Activated T-helper 9 cell treated with anti-CD3 and anti-CD28 coated beads, Interleukin-2, amount 50 U/mL, for 16 hours (primary cell): ENCODE measurements at places on chromosomes 3 and 15.

DNA sequence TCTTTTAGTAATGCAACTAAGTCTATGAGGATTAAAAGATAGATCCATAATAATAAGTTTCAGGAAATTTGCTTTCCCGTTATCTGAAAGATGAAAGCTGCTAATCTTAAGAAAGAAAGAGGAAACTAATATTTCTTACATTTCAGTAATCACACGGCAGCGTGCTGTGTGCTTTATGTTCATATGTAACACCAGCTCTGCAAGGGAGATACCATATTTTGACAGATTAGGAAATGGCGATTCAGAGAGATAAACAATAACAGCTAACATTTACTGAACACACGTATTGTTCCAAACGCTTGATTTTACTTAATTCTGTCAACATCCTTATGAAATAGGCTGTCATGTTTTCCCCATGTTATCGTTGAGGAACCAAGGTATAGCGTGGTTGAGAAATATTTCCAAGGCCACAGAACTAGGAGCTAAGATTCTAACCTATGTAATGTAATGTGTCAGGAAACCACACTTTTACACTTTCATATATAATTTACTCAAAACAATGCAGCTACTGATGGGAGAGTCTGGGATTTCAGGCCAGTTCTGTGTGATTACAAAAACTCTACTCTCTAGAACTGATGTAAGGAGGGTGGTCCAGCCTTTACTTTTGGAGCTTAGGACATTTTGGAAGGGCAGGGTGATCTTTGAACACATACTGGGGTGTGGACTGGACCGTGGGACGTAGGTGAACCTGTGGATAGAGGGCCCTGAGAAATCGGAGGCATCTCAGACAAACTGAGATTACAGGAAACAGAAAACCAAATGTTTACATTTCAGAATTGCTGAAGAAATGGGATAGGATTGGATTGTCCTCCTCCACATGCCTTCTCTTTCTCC, 100.6 kb downstream of the IL1RAP start:
- no peak for DNase-seq

- peak; percentile 37 for DNase-seq
These were observed at the start of gene BCL2A1 for GRCh38 chr15:79970624-79971434. TSS of gene BCL2A1 (minus strand) at chr15:79971196. CDS start at chr15:79971119, 77 bp downstream.

DNA sequence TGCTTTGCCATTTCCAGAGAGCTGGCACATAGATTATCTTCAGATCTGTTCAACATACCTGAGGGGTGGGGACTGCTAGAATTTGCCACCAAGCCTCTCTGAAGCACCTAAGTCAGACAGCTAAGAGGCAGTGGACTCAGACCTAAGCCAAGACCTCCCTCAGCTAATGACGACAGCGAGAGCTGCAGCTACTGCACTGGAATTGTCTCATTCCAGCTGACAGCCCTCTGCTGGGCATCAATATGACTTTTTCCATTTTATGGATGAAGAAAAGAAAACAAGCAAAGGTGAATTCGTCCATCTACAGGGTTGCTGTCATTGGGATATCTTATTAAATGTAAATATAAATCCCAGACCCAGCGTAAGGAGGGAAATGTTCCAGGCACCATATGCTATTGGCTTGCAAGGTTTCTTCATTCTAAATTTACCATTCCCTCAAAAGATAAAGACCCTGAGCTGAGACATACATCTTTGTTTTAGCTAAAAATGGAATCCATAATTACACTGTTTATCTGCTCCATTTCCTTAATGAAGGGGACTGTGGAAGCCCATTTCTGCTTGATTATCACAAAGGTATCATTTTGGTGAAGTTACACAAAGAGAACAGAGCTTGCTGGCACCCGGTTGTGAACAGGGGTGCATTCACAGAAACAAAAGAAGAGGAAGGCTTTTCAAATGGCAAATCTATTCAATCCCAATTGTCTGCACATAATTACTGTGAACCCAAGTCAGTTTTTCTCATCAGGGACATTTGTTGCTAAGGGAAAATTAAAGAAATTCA, 85.5 kb upstream of the LRTM1 start:
- no peak for DNase-seq

GRCh38 chr3:147422601-147423536, 13.7 kb downstream of the ZIC1 start:
- DNase-seq = no peak

DNA sequence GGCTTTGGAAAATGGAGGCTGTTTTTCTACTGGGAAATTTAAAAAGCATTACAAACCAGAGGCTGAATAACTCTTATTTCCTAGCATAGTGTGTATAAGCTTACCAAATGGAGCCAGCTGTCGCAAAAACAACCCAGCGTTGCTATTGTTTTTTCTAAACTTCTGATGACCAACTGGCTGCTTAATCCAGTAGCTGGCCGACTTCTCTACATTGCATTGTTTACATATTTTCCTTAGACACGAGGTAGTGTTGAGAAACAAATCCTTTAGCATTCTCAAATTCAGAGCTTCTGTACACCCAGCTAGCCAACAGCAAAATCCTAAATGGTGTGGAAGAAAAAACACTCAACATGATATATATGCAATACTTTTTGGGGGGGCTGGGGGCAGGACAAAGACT, 161.0 kb upstream of the ADAMTS9 start:
- DNase-seq = no peak

DNA sequence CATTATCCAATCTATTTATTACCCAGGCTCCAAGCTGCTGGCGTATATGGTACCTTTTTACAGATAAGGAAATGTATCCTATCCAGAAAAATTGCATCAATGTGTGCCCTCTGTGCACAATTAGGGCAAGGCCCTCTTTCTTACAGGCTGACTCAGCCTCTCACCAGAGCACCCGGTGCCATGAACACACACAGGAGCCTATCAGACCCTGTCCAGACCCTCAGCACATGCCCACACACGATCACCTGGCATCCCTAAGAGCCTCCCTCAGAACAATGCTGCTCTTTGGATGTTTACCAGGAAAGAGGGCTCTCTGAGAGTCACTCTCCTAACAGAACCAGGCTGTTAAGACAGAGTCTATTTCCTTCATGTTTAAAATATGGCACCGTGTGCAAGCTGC, 460.0 kb upstream of the TBL1XR1 start:
- DNase-seq = no peak

- DNase-seq = no peak
These were observed 5.0 kb downstream of the BCL2A1 start for GRCh38 chr15:79965846-79966630.

DNA sequence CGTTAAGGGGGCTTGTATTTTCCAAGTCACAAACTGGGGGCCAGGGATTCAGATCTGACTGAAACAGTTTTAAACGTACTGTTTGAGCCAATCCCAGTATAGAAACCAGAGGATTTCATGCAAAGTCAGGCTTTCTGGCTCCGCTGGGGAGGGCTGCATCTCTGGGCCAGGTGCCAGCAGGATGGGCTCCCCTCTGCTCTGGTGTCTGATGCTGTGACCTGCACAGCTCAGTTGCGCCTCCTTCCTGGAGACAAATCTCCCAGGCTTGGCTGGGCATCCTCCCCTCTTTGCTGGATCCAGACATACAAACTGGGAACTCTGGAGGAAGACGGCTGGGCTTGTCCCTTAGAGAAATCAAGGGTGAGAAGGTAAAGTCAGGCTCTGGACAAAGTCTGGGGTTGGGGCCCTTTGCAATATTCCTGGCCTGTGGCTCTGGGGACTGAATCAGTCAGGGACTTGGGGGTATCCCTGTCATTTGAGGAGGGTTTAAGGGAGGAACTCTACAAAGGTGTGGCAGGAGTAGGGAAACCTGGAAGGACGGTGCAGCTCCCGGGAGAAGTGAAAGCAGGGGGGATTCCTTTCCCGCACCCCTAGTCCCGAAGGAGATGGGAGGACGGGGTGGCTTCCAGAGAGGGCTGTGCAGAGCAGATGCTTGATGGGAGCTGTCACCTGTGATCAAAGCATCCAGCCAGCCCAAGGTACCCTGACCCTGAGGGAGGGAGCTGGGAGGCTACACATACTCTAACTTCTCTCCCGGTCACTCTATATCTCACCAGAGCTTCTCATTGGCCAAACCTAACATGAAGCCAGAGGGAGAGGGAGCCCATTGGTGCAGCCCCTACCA, 114.8 kb upstream of the ATP2B2 start:
- no peak for DNase-seq

GRCh38 chr3:14744556-14744955, 69.6 kb downstream of the C3orf20 start:
- DNase-seq = no peak

- no peak for DNase-seq
These were observed 7.8 kb upstream of the RFX7 start for GRCh38 chr15:56251315-56252095.

DNA sequence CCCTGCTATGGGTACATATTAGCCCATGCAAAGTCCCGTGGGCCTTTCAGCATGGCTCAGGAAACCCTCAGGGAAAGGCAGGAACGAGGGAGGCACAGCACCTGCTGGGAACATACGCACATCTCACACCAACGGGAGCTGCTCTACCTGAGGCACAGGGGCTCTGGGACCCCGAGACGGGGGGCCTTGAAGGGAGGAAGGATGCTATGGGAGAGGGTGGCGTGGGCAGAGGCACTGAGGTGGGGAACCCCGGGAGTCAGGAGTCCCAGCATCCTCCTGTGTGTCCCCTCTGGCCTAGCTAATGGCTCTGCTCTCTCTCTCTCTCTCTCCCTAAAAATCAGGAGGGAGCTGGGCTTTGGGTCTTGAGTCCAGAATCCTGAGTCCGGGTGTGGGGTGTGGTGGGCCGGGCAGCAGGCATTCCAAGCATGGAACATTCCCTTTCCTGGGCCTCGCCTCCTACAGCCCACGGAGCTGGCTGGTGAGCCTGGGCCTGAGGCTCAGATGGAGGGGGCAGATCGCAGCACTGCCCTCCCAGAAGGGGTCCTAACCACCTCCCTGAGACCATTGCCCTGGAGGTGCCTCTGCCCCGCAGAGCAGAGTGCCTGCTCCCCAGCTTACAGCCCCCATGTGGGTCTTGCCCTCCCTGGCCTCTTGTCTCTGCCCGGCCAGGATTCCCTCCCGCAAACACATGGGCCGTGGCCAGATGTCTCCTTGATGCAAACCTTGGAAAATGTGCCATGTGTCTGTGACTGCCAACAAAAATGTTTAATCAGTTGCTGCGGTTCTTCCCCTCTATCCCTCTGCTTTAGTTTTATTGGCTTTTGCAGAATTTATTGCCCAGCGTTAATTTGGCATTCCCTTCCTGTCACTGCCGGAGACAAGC, 101.6 kb downstream of the TMEM266 start:
- no peak for DNase-seq

DNA sequence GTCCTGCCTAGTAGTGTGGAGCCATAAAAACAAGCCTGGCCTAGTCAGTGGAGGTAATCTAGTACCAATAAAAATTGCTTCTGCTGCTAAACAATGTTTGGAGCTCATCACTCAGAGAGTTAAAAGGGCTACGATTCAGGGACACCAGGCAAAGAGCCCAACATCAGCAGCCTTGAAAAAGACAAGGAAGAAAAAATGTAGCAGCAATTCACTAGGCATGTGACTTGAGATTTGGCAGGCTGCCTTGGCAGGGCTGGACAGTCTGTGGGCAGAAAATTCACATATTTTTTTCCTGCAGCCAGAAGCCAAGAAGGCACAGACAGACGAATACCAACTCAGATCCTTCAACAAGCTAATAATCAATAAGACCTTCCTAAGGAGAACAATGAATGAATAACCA, 47.2 kb downstream of the IGSF11 start:
- DNase-seq = no peak

GRCh38 chr3:33975463-33975862, 177.0 kb downstream of the PDCD6IP start:
- DNase-seq = no peak

DNA sequence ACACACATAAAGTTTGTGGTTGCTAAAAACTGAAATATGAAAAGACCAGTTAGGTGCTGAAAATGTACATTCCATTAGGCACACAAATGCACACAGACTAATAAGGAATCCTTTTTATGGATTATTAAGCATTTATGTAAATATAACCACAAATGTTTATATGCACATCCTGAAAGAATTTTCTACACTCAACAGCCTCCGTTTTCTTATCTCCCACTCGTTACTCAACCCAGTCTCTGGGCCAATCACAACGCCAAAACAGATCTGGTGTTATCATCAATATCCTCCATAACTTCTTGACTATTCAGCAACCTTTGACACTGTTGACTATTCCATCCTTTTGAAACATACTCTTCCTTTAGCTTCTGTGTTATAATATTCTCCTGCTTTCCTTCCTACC, 136.4 kb downstream of the ATP8B4 start:
- DNase-seq = no peak

DNA sequence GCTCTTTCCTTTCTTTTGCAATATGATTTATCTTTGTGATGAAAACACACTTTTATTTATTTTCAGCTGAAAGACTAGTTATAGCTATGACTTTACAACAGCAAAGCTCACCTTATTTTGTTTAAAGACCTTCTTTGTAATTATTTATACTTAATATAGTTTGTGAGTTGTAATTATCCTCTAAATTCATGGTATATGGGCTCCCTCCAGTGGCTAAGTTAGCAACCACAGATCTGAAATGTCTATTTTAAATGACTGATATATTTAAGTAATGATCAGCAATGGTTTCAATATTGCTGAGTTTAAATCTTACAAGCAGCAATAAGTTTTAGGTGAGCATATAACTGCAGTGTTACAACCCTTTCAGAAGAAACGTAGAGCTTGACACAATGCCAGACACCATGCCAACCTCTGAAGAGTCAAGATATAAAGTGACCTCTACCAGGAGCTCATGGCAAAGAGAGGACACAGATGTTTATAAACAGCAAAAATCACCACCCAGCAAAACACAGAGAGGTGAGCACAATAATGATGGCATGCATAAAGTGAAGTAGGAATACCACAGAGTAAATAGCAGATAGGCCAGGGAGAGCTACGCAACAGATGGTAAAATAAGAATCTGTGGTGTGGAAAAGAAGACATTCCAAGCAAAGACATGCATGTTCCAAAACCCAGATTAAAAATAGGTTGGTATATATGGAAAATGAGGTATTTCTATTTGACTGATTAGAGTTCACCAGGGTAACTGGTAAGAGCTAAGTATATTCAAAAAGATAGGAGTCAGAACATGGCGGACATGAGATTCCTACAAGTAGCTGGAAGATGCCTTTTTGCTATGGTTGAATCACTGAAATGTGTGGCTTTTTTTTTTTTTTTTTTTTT, 143.7 kb upstream of the ZNF385D start:
- DNase-seq = no peak

GRCh38 chr15:65087873-65088642, 11.5 kb downstream of the KBTBD13 start:
- no peak for DNase-seq

DNA sequence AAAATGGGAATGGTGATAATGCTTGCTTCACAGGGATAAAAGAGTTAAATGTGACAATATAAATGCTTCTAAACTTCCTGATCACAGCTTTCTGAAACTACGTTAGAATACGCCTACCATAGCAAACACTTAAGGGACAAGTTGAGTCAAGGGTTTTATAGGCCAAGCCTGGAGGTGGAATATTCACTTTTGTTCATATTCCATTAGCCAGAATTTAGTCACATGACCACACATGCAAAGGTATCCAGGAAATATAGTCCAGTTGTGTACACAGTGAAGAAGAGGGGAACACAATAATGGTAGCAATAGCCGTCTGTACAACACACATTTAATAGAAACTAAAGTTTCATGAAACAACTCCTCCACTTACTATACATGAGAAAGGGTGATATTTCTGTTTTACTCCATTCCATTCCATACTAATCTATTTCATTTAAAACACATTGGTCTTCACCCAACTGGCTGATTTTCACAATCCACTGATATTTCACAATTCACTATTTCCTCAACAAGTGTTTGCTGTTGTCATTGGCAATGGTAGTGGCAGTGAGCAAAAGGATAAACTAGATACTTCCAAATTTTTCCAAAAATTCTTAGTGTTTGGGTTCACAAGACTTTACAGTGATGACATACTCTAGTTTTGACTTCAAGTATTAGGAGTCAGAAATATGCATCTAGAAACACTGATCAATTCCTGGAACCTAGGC, 270.9 kb downstream of the ERC2 start:
- no peak for DNase-seq
